ENCODE measurements at places on chromosomes 6 and 20.

GRCh38 chr6:89352278-89353117 lies at the start of gene UBE2J1:
UBE2J1 (minus strand) TSS chr6:89352722; CDS start chr6:89352569, 153 bp downstream.
- peak; percentile 20 for DNase-seq

DNA sequence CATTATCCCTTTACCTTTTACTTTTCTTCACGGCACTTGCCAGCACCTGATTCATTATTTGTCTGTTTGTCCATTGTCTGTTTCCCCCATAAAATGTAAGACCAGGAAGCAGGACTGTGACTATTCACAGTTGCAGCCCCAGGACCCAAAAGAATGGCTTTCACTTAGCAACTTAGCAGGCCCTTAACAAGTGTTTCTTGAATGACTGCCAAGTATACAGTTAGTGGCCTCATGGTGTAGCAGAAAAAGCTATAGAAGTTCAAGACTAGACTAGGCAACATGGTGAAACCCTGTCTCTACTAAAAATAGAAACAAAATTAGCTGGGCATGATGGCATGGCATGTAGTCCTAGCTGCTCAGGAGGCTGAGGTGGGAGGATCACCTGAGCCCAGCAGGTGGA lies 4.3 kb downstream of the SLC26A8 start:
- DNase-seq = no peak

GRCh38 chr6:109347779-109348178 lies 34.5 kb downstream of the CD164 start:
- no peak for DNase-seq

GRCh38 chr6:84825461-84825860 lies 61.1 kb upstream of the TBX18 start:
- DNase-seq = no peak

DNA sequence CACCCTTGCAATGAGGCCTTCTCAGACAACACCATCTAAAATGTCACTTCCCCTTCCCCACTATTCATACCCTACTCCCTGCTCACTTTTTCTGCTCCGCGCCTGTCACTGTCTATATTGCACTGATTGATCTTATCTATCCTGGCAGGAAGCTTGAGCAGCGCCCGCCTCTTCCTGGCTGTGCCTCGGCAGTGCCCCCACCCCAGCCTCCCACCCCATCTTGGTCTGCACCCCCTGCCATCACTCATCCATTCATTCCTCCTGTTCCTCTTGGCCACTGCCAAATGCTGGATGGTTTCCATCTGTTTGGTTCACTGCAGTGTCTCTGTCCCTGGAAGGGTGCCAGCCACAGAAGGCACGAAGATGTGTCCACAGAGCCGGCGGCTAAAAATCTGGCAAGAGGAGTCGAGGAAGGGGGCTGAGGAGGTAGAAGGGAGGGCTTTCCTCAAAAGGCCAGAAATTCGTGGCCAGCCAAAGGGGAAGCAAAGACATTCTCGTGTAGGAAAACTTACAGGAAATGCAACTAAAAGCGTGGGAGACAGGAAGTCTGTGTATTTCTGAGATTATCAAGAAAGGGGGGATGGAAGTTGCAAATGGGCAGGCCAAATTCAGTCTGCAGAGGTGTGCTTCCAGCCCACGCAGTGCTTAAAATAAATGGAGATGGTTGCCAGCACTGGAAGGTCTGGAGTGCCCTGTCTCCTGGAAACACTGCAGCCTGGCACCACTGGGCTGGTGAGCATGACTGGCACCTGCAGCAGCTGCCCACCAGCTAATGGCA lies 27.6 kb downstream of the SYNJ2 start:
- DNase-seq = no peak

DNA sequence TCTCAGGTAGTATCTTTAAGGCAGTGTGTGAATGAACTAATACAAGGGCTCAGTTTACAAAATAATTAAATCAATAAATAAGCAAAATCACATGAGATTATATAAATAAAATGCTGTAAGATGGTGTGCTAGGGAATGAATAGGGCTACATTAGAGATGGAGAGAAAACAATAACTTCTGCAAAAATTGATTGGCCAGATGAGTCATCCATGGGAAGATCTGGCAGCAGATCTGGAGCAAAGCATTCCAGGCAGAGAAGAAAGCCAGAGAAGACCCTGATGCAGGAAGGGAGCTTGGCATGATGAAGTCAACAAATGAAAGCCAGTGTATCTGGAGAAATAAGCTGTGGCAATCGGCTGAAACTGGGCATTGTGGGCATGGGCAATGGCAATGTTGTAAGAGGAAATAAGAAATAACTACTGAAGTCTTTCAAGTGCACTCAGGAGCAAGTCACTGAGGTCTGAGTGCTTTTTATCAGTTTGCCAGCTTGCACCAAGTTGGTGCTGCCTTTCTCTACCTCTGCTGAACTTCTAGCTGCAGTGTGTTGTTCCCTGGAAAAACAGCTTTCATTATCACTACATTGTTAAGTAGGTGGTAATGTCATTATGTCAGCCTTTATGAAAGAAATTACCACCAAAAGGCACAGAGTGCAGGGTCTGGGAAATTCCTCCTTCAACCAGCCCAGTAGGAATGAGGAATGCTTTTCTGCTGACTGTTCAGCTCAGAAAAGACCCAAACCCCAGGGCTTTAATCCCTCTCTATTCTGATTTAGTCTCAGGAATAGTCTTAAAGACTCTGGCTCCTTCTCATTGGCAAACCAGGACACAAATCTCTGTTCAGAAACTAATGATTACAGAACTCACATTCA lies 231.6 kb downstream of the HTR1B start:
- DNase-seq = no peak

- no peak for DNase-seq
These were observed 71.4 kb upstream of the PBOV1 start for GRCh38 chr6:138289739-138290138.

DNA sequence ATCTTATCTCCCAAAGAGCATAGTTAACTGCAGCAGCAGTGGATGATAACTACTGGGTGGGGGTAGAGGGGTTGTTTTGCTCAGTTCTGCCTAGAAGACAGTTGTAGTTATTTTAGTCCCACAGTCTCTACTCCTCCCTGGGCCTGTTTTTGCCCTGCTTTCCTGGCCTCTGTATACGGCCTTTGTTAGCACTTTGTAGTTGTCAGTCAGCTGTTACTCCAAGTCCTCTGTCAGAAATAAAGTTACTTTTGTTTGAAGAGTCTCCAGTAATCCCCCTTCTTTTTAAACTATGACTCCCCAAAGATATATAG lies 113.9 kb downstream of the SLC16A10 start:
- DNase-seq = no peak

DNA sequence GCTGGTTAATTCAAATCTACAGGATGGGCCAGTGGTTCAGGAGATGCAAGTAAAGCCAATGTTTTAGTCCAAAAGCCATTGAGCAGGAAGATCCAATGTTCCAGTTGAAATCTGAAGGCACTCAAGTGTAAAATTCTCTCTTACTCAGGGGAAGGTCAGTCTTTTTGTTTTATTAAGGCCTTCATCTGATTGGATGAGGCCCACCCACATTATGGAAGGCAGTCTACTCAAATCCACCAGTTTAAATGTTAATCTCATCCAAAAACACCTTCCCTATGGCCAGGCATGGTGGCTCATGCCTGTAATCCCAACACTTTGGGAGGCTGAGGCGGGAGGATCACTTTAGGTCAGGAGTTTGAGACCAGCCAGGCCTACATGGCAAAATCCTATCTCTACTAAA lies 31.3 kb upstream of the BEND6 start:
- no peak for DNase-seq

GRCh38 chr6:112253841-112254816 lies at the start of gene LAMA4:
LAMA4 (minus strand) TSS chr6:112254567; CDS start chr6:112254150, 417 bp downstream.
- DNase-seq = no peak

DNA sequence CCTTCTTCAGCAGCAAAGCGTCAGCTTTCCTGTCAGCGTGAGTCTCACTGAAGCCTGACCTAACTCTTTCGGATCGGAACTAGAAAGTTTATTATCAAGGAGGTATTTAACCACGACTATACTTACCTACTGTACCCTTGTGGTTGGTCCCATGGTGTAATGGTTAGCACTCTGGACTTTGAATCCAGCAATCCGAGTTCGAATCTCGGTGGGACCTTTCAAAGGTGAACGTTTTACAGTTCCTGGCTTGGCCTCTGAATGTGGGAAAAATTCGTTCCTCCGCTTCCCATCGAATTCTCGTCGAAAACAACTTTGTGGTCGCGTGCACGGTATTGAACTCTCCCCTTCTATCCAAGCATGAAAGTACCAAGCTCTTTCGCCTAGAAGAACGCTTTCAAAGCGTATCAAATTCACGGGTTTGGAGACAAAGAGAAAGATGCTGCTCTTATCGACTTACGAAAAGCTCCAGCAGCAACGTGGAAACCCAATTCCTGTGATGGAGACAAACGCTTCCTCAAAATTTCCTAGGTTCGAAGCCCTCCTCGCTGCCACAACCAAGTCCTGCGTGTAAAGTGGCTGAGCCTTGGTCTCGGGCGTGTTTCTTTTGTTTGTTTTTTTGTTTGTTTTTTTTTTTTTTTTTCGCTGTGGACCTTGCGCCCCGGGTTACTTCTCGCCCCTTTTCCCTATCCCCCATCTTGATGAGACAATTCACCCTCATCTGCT lies 63.7 kb downstream of the GPX5 start:
- DNase-seq = no peak

GRCh38 chr6:18284261-18284660 lies 19.9 kb upstream of the DEK start:
- DNase-seq = no peak

- no peak for DNase-seq
These were observed 1168.4 kb upstream of the CITED2 start for GRCh38 chr6:140542863-140543262.

DNA sequence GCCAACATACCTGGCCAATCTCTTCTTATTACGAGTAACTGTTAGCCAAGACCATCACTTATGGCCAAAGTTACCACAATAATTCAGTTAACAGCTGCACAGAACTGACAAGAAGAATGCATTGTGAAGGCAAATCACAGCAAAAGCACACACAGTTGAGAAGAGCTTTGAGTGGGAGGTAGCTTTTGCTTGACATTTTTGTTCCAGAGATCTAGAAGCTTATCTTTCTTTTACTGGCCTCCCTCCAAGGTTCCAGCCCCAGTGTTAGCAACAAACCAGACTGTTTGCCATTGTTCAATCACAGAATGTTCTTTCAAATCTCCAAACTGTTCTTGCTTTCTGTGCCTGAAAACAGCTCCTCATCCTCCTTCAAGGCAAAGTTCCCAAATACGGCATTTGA lies 35.9 kb upstream of the IRAK1BP1 start:
- no peak for DNase-seq

DNA sequence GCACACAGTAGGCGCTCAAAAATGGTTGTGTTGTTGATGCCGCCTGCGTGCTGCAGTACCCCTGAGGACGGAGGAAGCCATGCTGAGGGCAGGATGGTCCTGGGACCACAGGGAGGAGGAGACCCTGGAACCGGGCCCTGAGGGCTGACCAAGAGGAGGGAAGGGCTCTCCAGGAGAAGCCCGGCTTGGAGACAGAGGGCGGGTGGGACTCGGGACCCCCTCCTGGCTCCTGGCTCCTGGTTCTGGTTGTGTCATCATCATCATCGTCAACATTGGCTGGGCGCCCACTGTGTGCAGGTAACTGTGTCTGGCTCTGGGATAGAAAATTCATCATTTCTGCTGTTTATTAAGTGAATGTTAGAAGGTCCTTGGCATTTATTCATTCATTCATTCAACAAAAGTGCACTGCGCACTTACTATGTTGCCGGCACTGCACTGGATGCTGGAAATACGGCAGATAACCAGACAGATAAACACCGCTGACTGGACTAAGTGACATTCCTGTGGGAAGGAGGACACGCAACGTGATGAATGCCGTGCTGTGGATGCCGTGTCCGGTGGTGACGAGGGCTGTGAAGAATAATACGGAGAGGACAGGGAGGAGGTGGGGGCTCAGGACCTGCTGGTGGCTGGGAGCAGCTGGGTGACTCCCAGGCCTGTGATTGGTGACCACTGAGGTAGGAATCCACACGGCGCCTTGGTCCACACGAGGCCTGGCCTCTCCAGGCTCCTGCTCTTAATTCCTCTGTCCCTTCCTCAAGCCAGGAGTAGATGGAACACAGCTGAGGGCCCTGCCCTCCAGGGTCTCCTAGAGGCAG lies 35.3 kb downstream of the SPDEF start:
- DNase-seq = no peak
